ENCODE measurements at places on chromosomes 5 and 9.

- no peak for DNase-seq
These were observed 1216.2 kb downstream of the MAT2B start for GRCh38 chr5:164721656-164722055.

- DNase-seq: no peak
These were observed 48.6 kb upstream of the TLE1 start for GRCh38 chr9:81737871-81738507.

- DNase-seq: no peak
These were observed 24.4 kb downstream of the ZNF474 start for GRCh38 chr5:122153774-122154173.

- no peak for DNase-seq
These were observed 1603.0 kb upstream of the C9orf72 start for GRCh38 chr9:29176231-29176630.

DNA sequence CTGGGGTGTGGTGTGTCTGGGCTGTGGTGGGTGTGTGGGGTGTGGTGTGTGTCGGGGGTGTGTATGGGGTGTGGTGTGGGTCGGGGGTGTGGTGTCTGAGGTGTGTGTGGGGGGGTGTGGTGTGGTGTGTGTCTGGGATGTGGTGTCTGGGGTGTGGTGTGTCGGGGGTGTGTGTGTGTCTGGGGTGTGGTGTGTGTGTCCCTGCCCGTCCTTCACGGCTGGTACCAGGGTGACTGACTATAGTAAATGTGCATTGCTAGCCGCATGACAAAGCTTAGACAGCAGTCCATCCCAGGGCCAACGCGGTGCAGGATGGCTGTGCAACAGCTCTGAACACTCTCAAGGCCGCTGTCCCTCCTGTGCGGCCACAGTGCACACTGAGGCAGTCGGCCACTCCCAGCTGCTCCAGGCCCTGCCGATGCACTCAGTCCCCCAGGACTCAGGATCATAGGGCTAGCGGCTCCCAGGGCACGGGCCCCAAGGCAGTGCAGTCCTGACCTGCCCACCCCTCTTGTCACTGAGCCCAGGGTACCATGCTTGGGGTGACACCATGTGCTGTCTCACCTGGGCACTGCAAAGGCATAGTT is 54.0 kb downstream of the SECISBP2 start:
- no peak for DNase-seq

DNA sequence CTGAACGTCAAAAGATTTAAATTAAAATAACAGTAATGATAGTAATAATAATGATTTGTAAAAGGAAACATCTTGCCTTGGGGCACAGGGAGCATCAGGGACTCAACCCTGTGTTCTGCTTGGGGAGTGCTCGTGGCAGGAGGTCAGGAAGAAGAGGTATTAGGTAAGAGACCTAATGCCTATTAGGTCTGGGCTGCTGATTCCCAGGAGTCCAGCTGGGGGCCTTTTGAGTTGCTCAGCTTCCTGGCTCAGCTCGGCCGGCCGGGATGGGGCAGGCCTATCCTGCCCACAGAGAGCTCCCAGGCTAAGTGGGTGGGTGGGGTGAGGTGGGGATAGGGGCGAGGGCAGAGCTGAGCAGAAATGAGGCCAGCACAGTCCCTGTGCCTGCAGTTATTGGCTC is 17.5 kb downstream of the LMX1B start:
- no peak for DNase-seq

DNA sequence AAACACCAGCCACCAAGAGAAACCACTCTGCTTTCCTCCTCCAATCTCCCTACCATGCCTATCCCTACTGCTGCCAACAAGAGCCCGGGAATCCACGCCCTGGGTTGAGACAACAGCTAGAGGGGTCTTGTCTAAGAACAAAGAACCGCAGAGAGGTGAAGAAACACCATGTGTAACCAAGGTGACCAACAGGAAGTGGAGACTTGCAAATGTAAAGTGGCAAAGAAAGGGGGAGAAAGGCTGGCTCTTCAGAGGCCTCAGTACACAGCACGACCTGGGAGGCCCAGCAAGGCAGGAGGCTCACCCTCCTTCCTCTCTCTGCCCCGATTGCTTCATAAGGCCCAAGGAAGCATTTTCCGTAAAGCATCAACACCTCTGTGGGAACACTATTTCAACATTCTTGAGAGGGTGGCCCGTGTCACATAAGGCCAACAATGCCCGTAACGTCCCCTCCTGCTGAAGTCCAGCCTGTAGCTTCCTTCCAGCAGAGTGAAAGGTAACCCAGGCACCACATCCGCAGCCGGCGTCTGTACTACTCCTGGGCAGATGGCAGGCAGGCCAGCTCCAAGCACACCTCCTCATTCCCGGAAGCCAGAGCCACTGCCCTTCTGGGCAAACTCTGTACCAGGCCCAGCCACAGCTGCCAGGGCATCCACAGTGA is 18.3 kb downstream of the CCNJL start:
- no peak for DNase-seq

DNA sequence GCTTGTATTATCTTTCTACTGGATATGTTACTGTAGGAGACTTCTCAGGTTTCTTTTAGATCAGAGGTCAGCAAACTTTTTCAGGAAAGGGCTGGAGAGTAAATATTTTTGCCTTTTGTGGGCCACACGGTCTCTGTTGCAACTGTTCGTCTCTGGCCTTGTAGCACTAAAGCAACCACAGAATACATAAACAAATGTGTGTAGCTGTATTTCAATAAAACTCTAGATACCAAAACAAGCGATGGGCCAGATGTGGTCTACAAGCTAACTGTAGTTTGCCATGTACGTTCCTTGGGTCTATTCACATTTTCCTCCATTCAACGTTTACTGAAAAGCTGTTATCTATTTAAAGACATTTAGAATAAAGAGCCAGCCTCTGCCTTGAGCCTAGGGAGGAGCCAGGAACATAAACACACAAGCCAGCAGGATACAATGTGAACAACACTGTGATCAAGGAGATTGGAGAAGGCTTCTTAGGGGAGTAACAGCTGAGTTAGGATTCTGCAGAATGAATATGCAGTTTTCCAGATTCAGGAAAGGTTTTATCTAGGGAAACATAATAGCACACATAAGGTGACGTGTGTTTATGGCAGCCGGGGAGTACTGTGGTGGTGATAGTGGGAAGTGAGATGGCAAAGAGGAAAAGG is 33.0 kb upstream of the HOMER1 start:
- no peak for DNase-seq

- DNase-seq: no peak
These were observed 203.8 kb upstream of the RAI14 start for GRCh38 chr5:34452170-34452828.

DNA sequence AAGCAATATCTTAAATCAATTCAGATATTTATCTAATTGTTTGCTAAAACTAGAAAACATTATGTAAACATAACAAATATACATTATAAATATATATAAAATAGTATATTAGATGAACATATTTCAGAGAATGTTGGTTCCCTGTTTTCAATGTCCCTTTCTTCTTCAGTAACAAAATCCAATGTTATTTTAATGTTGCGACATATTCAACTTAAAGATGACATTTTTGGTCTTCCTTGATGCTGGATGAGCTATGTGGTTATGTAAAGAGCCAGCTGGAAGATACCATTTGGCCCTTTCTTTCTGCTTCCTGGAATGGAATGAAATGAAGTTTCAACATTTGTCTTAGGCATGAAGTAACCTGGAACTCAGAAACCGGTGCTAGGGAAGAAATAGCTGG is 668.1 kb upstream of the CDH6 start:
- no peak for DNase-seq

- DNase-seq: no peak
These were observed 11.7 kb downstream of the B4GALT1 start for GRCh38 chr9:33155393-33155792.

DNA sequence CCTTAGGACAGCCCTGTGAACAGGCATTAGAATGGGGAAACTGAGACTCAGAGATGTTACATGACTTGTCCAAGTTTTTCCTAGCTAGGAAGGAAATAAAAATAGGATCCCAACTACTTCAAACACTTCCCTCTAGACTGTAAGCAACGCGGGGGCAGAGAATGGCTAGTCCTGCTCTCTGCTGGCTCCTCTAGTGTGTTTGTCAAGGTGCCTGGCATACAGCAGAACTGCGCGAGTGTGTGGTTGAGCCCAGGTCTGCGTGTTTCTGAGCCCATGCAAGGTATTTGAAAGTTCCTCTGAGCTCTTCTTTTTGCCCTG is 152.5 kb downstream of the MACROH2A1 start:
- DNase-seq: no peak

DNA sequence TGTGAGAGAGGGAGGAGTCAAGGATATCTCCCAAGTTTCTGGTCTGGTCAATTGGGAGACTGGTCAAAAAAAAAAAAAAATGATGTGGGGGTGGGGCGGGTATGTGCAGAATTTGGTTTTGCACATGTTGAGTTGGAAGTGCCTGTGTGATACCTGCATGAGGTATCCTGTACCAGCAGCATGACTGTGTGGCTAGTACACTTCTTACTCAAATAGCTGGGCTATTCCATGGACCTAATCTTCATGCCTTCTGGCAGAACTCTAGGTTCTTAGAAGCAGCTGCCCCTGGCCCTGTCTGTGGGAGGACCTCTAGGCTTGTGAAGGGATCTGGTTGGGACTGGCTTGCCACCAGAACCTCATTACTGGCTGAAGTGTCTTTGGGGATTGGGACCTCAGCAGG is 93.5 kb downstream of the RALGPS1 start:
- DNase-seq: no peak

DNA sequence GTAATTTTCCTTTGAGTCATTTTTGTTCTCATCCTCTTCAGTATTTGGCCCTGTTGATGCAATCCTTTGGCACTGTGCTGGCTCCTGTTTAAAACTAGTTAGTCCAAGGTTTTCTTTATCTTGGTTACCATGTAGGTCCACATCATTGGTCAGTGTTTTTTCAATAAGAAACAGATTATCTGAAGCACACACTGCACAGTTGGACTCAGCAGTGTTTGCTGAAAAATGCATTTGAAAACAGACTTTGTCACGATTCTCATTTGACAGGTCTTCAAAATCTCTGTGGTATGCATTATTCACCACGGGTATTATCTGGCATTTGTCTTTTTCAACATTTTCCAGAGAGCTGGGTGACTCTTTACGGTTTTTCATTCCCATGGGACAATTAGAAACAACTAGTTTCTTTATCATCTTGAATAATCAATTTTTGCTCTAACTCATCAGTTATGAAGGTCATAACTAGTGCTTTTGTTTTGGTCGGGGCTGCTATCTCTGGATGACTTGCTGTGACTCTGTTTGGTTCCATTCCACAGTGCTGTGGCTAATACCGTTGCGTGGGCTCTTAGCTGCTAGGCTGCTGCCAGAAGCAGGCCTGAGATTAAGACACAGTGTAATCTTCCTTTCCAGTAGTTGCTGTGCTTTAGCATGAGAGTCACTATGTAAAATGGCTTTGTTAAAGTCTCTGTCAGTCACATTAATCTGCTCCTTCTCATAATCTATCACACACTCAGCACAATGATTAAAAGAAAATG is 36.2 kb downstream of the NUDT12 start:
- no peak for DNase-seq

DNA sequence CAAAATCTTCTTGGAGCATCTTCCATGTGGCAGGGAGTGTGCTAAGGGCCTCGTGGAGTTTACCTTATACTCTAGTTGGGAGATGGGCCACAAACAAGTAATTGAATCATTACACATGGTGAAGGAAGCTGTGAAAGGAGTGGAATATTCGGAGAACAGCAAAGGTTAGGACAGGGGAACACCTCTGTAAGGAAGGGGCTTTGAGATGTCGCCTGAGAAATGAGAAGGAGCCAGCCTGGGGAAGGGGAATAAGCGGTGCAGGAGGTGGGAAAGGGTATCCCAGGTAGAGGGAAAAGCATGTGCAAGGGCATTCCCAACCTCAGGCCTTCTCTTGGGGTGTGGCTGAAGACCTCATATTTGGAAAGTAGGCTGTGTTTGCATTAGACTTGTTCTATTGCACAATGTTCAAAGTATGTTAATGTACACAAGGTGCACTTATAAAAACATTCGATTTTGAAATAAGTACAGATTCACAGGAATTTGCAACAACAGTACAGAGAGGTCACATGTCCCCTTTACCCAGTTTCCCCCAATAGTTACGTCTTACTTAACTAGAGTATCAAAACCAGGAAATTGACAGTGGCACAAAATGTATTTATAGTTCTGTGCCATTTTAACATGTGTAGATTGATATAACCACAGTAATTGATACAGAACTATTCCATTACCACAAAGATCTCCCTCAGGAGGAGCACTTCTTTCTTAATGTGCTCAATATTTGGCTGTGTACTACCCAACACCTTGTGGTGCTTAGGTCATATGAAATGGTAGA is 2.4 kb upstream of the STOM start:
- DNase-seq: no peak

DNA sequence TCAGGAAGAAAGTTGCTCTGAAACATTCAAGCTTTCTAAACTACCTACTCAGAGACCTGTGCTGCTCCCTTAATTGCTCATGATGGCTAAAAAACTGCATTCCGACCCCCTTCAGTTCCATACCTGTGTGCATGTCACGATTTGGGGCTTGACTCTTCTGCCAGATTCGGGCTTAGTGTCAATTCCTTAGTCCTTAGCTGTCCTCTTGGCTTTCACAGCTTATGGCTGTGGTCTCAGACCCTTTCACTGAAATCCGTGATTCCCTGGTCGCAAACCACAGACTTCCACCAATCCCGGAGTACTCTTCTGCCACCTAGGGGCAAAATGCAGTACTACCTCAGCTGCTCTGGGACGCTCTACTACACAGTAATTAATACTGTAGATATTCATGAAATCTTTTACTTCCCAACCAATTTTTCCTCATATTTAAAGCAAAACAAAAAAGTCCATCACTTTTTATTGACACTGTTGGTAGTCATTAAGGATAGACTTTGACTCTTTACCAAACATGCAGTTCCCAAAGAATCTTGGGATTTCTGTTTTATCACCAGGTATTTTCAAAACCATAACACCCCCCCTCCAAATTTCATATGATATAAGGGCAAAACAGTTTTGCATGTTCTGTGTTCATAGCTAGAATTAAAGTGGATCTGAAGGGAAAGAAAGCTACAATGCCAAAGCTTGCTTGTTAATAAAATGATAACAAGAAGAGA is 617.4 kb downstream of the SLCO4C1 start:
- peak; percentile 27 for DNase-seq

DNA sequence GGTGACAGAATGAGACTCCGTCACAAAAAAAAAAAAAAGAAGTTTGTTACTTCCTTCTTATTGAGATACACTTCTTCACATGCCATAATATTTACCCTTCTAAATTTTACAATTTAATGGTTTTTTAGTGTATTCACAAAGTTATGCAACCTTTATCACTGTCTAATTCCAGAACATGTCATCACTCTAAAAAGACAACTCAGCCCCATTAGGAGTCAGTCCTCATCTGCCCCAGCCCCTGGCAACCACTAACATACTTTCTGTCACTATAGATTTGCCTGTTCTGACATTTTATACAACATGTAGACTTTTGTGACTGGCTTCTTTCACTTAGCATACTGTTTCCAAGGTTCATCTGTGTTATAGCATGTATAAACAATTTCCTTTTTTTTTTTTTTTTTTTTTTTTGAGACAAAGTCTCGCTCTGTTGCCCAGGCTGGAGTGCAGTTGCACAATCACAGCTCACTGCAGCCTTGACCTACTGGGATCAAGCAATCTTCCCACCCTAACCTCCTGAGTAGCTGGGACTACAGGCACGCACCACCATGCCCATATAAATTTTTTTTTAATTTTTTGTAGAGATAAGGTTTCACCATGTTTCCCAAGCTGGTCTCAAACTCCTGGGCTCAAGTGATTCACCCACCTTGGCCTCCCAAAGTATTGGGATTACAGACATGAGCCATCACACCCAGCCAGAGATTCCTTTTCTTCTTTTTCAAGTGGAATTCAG is 18.0 kb downstream of the AQP3 start:
- DNase-seq: no peak

- no peak for DNase-seq
These were observed 351.5 kb downstream of the MED10 start for GRCh38 chr5:6026766-6027406.
